ENCODE measurements at places on chromosomes 2 and 18.

GRCh38 chr18:6031002-6031401 lies 135.7 kb upstream of the TMEM200C start:
- DNase-seq = no peak

DNA sequence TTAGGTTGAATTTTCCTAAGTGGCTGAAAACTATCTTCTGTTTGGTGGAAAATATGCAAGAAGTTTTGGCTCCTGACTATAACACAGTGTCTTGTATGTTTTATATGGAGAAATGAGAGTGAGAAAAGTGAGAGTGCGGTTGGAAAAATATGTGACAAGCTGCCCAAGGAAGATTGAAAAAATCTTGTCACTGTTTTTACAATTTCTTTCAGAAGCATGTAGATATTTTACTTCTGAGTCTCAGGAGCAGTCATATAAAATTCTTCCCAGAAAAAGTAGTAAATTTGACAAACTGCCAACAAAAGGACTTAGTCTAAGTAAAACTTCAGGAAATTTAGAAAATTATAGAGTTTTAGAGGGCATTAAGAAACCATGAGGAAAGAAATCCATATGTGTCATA lies 19.4 kb upstream of the RMND5A start:
- DNase-seq = no peak

- DNase-seq = no peak
Measured at GRCh38 chr2:236873636-236874035, 212.1 kb upstream of the COPS8 start.

GRCh38 chr2:19886261-19886660 lies 15.5 kb downstream of the TTC32 start:
- DNase-seq = no peak

- no peak for DNase-seq
Measured at GRCh38 chr2:61018318-61018755, 282 bp upstream of the PUS10 start.

- no peak for DNase-seq
Measured at GRCh38 chr2:3212061-3212362, 165.6 kb downstream of the EIPR1 start.

- no peak for DNase-seq
Measured at GRCh38 chr2:44100351-44100750, 68.3 kb upstream of the PPM1B start.

GRCh38 chr2:85453571-85453970 lies 35.1 kb downstream of the SH2D6 start:
- DNase-seq = no peak

DNA sequence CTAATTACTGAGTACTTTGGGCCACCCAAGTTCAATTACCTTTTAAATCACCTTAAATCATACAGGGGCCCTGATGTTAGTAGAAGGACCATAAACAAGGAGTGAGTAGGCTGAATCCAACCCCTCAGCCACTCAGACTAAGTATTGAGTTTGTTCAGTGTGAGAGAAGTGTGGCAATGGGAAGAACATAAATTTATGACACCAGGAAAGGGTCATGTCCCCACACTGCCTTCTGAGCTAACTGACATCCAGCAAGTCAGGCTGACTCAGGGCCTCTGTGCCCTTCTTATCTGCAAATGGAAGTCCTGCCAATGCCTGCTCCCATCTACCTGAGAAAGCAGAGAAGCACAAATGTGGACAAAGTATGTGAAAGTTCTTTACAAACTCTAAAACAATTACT lies 12.9 kb downstream of the PLEKHM3 start:
- DNase-seq = no peak

GRCh38 chr18:24128700-24129099 lies 10.2 kb upstream of the CABYR start:
- no peak for DNase-seq

DNA sequence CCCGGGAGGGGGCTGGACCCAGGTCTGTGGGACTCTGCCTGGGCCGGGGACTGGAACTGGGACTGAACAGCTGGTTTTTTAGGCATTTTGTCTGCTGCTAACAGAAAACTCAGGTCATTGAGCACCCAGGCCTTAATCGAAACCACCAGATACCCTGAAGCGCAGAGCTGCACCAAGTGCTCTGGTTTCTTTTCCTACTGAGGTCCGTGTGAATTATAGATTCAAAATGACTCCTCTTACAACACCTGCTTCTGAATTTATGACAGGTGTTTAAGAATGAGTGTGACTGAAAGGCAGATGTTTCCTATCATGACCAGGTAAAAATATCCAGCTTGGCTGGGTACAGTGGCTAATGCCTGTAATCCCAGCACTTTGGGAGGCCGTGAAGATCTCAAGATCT lies 47.8 kb downstream of the TRAPPC12 start:
- no peak for DNase-seq

GRCh38 chr2:10228611-10229365 lies 73.9 kb upstream of the HPCAL1 start:
- no peak for DNase-seq

- no peak for DNase-seq
Measured at GRCh38 chr2:41830600-41830999, 217.2 kb upstream of the PKDCC start.

DNA sequence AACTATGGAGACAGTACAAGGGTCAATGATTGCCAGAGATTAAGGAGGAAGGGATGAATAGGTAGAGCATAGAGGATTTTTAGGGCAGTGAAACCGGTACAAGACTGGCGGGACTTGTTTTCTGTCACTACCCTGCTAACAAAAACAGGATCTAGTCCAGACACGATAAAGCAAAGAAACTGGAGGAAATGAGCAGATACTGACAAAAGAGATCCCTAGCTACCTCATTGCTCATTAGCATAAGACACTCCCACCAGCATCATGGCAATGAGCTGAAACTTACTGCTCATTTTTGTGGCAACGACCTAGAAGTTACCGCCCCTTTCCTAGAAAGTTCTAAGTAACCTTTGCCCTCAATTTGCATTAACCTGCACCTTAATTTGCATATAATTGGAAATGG lies 131.2 kb downstream of the ETAA1 start:
- DNase-seq = no peak

- DNase-seq = no peak
Measured at GRCh38 chr2:9658972-9659371, 28.2 kb upstream of the YWHAQ start.

- no peak for DNase-seq
Measured at GRCh38 chr18:4986066-4986465, 211.0 kb downstream of the AKAIN1 start.

GRCh38 chr18:76472829-76473228 lies 22.2 kb downstream of the ZNF516 start:
- no peak for DNase-seq

DNA sequence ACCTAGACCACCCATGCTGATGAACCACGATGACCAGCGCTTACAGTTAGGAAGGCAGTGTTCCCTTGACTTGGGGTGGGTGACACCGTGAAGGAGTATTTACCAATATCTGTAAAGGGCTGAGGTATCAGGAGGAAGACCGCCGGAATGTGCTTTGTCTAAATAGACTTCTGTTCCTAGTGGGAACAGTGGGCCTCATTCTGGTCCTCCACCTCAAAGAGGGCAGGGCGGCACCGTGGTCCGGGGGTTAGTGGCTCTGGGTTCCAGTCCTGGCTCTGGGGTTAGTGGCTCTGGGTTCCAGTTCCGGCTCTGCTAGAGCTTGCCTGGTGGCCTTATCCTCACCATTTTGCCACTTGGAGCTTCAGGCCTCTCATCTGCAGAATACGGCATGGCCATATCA lies 91.6 kb upstream of the SMAD2 start:
- no peak for DNase-seq

GRCh38 chr2:240170354-240170735 lies 29.9 kb upstream of the OTOS start:
- no peak for DNase-seq

DNA sequence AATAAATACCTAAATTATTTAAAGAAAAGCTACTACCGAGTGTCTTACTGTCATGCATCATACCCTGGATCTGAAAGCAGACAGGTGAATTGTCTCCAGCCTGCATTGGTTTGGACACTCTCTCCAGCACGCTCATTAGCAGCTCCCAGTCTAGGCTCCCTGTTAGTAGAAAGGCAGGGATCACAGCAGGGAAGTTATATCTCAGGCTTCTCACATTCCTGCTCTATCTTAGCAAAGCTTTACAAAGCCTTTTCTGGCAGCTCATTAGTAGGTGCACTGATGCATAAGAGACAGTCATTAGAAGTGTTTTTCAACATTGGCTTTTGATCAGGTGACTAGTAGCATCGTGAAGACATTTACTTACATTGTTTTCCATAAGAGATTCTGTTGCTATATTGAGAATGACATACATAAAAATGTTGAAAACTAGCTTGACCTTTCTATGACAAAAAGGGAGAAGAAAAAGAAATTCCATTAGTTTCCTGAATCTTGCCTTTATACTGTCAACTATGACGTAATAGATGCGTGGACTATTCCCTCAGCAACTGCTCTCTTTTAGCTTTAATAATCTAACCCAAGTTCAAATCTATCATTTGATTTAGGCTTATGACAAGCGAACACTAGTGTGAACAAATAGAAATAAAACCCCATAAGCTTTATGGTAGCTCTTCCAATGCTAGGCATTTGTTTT lies 408.7 kb upstream of the KCNH7 start:
- DNase-seq = no peak

- no peak for DNase-seq
Measured at GRCh38 chr2:128158176-128158575, 67.2 kb downstream of the UGGT1 start.

DNA sequence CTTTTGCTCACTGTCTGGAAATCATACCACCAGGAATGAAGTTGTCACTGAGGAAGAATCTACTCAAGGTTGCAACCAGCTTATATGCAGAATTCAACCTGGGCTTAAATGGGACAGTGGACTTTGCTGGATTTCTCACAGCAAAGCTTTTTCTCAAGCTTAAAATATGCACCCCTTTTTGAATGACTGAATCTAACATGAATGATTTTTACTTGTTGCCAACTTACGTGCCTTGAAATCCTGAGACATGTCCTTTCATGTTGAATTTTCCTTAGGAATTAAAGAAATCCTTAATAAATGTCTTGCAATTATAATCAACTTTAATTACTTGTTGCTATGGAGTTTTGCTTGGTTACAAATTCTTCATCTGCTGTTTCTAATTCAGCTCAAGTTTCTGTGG lies 57.4 kb downstream of the SPP2 start:
- DNase-seq = no peak

- DNase-seq = no peak
Measured at GRCh38 chr2:151228847-151229512, 32.7 kb downstream of the RBM43 start.

DNA sequence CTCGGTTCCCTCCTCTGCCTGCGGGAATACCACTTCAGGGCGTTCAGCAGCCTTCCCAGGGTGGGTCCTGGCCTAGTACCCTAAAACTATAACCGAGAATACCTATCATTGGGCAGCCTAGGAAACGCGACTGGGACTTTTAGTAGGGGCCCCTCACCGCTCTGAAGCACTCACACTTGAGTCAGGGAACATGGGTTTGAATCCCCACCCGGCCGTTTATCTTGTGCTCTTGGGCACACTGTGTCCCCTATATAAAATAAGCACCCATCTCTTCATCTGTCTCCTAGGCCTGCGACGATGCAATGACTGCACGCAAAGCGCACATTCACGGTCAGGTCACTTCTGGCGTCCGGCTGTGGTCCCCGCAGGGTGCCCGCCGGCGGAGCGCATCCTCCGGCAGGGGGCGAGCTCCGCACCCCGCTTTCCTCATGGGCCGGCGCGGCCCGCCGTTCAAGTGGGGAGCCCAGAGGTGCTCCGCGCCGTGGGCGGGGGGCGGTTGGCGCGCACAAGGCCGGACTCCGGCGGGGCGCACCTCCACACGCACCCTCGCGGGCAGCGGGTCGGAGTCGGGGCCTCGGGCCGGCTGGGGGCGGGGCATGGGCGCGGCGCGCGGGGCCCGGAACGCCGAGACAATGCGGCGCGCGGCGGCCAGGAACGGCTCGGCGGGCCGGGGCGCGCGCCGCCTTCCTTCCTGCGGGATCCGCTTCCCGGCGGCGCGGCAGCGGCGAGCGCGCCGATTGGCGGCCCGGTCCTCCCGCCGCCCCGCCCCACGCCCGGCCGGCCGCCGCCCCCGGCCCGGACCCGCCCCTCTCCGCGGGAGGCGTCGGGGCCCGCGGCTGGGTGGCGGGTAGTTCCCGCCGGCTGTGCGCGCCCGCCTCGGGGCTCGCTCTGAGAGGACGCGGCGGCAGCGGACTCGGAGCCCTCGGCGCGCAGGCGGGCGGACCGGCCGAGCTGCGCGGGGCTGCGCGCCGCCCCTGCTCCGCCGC lies at the start of gene ASAP2:
Gene ASAP2, plus strand, starts transcription at position 850 of the 986 bp plus-strand sequence. CDS start 293 bp downstream, outside the sequence.
- peak; percentile 30 for DNase-seq

GRCh38 chr18:27121108-27121507 lies 64.0 kb downstream of the CHST9 start:
- no peak for DNase-seq

- DNase-seq = no peak
Measured at GRCh38 chr2:146317959-146318358, 1526.9 kb upstream of the ACVR2A start.

GRCh38 chr2:60546756-60547420 lies 6.6 kb downstream of the BCL11A start:
- no peak for DNase-seq

DNA sequence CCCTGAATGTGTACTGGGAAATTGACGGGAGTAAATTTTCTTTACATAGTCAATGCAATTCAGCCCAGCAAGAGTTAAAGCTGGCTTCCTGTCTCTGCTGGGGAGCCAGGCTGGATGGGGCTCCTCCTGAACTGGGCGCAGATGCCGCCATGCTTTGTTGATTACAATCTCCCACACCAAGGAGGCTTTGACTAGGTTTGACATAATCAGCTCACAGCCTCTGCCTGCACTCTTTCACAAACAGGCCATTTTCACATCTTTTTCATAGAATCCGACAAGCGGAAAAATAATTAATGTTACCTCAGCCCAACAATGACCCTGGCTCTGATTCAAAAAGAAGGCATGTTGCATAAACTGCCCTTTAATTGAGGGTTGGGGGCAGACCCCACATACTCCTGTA lies 54.3 kb downstream of the FOXI3 start:
- DNase-seq = no peak

DNA sequence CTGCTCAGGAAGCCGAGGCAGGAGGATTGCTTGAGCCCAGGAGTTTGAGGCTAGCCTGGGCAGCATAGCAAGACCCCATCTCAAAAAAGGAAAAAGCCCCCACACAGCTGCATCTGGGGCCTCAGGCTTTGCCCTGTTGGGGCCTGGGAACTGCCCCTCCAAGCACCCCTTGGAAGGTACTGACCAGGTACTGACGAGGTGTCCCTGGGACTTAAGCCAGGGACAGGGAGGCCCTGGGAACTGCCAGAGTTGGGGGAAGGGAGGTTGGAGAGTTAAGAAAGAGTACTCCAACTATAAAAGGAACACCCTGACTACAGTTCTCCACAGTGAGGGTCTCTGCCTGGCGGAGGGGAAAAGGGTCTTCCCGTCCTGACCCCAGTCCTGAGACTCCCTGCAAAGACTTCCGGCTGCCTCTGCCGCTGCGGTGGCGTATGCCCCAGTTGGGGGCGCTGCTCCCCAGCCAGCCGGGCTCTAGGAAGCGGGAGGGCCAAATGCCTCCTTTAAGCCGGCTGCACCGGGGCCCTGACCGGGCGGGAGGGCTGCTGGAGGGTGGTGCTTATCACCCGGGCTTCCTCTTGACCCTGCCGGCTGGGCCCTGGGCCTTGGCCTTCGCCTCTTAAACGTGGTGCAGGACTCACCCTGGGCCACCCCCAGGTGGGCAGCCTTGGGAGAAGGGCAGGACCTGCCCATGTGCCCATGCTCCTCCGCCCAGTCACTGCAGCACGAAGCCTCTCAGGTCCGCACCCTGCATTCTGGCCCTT lies 12.8 kb downstream of the SLC30A3 start:
- DNase-seq = peak; percentile 50
